AG09319 (cell line): ENCODE measurements at places on chromosomes 16 and 17.

GRCh38 chr17:1398028-1398427, 2.0 kb downstream of the YWHAE start:
- no peak for DNase-seq

GRCh38 chr16:67176662-67177061, 6.3 kb downstream of the NOL3 start:
- DNase-seq: no peak

DNA sequence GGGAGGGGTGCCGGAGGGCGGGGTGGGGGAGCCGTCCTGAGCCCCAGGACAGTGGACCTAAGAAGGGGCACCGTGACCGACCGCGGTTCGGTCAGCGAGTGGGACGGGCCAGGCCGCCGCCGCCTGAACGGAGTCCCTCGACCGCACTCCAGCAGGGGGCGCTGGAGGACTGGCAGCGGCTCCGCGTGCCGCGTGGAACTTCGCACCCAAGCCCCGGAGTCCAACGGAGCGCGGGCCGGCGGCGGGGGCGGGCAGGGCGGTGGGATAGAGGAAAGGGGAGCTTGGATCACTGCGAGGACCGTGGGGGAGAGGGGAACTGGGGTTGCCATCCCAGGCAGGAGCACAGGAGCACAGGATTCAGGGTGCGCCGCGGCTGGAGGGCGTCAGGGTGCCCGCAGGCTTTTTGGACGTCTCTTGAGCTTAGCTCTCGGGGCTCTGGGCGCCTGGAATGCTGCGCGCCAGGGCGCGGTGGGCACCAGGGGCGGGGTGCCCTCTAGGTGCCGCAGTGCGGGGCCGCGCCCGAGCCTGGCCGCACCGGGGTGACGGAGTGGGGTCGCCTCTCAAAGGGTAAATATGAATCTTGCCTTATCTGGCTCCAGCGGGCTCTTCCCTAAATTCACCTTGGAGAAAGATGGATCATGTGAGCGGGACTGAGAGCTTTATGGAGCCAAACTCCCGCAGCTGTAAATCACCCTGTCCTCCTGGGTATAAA, 379 bp upstream of the OTOP2 start:
- DNase-seq: no peak

- DNase-seq: no peak
Observed at GRCh38 chr16:77308163-77308561, 109.0 kb downstream of the SYCE1L start.

- DNase-seq: no peak
Observed at GRCh38 chr16:87586201-87586782, 16.0 kb upstream of the JPH3 start.

GRCh38 chr17:82376042-82376730, 4.6 kb downstream of the UTS2R start:
- DNase-seq: no peak

DNA sequence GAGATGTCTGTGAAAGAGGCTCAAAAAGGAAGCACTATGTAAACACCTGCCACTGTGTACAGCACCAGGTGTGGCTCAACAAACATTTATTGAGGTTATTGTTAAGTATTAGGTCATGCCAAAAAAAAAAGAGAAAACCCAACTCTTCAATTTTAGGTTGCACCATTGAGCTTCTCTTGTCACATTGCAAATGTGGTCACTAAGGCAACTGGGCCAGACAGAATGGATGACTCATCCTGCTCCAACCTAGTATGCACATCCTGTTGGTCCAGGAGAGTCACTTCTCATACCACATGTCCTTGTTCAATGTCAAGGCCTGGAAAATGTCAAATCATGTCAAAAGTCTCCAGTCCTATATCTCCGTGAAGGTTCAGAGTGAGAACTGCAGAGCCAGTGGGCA, 25.0 kb downstream of the HOXB1 start:
- no peak for DNase-seq

DNA sequence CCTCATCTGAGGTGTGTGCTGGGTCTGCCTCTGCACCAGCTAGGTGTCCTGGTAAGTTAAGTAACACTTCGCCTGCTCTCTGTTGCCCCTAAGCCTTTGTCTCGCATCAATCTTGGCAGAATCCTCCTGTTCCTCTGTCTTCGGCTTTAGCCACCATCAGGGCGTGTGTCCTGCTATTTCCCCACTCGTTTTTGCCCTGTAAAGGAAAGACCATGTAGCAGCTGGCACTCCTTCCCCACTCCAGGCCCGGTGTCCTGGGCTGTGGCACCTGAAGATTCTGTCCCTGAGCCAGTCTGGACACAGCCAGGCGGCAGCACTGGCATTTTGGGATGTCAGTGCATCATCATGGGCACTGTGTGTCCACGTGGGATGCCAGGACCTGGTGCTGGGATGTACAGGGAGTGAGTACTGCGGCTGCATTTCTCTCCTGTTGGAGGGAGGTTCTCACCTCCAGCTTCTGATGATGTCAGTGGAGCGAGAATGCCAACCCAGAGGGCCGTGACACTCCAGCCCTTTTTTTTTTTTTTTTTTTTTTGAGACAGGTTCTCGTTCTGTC, 26.2 kb upstream of the FOXK2 start:
- DNase-seq: no peak

GRCh38 chr16:14585287-14585686, 44.8 kb downstream of the PARN start:
- no peak for DNase-seq

- DNase-seq: no peak
Observed at GRCh38 chr16:78794581-78795250, 695.3 kb downstream of the WWOX start.

- DNase-seq: no peak
Observed at GRCh38 chr17:51533219-51533618, 272.9 kb downstream of the UTP18 start.

DNA sequence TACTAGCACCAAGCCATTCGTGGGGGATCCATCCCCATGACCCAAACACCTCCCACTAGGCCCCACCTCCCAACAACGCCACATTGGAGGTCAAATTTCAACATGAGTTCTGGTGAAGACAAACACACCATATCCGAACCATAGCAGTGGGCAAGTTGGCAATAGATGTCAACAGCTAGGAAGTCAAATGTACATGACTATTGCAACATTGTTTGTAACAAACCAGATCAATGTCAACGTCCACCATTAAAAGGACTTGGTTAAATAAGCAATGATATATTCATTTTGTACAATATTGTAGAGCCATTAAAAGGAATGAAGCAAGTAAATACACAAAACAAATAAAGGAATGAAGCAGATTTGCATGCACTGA, 26.5 kb upstream of the CIITA start:
- DNase-seq: no peak

GRCh38 chr16:75236232-75236631, 15.2 kb downstream of the BCAR1 start:
- DNase-seq: no peak

DNA sequence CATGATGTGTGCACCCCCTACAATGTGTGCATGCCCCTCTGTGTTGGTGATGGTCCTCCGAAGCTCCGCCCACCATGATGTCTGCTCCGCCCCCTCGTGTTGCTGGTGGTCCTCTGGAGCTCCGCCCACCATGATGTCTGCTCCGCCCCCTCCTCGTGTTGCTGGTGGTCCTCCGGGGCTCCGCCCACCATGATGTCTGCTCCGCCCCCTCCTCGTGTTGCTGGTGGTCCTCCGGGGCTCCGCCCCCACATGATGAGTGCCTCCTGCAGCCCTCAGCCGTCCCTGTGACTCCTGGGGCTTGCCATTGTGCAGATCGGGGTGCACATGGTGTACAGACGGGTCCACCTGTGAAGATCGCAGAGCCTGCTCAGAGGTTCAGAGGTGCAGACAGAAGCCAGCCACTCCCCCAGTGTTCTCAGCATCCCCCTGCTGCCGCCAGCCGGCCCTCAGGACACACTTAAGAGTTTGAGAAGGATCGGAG, 129.1 kb upstream of the CHMP6 start:
- no peak for DNase-seq

DNA sequence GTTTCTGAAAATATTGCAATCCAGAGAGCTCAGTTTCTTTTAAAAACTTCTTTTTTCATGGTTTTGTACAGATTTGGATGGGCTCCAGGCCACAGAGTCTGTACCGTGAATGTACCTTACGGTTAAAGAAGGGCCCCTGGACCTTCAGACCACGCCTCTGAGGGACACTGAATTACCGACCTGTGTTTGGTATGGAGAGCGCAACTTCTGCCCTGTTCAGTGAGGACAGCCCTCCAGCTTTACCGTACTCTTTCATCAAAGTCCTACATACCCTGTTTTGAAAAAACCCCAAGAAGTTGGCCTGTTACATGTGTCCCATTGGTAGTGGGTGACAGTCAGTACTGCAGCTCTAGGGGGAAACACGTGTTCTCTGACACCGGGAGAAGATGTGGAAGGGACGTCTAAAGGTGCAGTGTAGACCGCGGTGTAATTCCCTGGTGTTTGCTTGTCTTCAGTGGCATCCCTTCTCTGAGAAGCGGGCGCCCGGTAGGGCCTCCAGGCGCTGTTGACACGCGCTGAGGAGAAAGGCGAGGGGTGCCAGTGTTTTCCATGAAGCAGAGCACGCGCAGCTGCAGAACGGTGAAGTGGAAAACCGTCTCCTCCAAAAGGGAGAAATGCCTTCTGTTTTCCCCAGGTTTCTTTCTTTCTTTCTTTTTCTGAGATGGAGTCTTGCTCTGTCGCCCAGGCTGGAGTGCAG, 6.2 kb downstream of the PGS1 start:
- no peak for DNase-seq

DNA sequence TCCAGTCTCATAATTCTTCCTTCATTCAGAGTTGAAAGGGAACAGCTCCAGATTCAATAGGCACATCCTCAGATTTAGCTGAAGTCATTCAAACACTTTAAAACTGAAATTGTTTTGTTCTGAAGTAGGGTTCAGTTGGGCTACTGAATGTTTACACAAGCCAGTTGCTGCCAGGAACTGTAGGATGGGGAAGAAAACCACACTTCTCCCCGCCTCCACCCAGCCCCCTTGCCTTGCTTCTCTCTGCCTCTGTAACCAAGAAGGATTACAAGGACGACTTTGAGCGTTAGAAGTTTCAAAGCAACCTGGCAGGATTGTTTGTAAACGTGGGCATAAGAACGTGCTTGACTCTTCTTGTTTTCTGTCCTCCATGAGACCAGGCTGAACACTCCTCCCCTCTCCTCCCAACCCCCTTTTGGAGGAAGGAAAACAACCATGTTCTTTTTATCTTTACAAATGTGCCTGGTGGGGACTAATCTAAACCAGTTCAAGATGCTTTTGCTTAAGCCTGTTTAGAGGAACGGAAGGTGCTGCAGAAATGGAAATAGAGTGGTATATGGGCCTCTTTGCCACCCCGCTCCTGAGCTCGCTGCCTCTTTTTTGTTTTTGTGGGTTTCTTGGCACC, 287.9 kb downstream of the FTO start:
- no peak for DNase-seq

- peak; percentile 63 for DNase-seq
Observed at GRCh38 chr17:76872221-76872873, 4.1 kb downstream of the MGAT5B start.

DNA sequence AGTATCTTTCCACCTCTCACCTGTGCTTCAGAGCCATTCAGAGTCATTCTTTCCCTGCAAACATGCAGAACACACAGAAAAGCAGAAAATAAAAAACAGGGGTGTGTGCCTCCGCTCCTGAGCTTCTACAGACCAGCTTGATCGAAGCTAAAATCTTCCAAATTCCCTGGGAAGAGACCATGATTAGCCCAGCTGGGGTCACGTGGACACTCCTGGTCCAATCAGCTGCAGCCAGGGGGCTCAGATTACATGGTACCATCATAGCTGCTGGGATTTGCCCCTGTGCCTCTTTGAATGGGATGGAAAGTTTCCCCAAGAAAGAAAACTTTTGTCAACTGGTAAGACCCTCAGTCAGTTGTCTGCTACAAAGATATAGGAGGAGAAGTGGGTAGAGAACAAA, 159.9 kb downstream of the TMEM114 start:
- DNase-seq: no peak

- no peak for DNase-seq
Observed at GRCh38 chr16:83623892-83624291, 183.9 kb upstream of the HSBP1 start.
